ENCODE measurements at places on chromosomes 16 and 17.

GRCh38 chr16:16144416-16144815, 78.9 kb downstream of the ABCC6 start:
- no peak for DNase-seq

DNA sequence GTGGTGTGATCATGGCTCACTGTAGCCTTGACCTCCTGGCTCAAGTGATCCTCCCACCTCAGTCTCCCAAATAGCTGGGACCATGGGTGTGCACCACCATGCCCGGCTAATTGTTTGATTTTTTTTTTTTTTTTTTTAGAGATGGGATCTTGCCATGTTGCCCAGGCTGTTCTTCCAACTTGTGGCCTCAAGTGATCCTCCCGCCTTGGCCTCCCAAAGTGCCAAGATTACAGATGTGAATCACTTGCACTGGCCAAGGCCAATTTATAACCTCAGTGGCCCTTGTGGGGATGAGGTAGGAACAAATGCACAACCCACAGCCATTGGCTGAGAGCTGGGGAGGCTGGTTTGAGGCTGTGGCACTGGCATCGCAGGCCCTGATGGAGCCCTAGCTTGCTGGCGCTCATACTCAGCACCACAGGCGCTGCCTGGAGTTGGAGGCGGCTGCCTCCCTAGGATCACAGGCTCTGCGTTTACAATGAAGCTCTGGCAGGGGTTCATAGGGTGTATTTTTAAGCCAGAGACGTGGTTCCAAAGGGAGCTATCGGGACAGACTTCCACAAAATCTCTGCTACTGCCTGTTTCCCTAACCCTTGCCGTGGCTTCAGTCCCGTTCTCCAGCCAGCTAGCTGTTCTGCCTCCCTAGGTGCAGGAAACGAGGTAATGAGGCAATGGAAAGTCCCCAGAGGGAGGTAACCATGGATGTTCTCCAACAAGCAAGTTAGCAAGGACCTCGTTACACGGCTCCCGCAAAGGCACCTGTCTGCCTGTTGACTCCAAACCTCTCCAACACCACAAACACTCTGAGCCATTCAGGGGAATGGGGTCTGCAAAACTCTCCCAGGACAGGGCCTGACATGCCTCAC, 2.9 kb downstream of the ABCA3 start:
- DNase-seq = no peak

DNA sequence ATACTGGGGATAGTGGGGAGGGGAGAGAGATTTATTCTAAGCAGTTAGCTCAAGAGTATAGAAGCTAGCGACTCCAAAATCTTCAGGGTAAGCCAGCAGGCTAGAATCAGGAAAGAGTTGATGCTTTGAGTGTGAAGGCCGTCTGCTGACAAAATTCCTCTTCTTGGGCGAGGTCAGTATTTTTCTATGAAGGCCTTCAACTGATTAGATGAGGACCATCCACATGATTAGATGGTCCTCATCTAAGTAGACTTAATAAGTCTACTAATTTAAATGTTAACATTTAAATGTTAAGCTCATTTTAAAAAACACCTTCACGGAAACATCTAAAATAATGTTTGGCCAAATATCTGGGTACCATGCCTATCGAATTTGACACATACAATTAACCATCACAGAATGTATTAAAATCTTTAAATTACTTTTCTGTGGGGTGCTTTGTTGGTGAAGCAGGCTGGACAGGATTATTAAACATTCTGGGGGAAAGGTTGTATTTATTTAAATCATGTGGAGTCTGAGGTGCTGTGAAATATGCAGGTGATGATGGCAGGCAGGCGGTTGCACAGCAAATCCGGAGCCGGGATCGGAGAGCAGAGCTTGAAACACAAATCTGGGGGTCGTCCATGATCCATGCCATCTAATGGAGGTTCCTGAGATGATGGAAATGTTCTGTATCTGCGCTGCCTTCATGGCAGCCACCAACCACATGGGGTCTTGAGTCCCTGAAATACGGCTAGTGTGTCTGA, 49.8 kb upstream of the ADORA2B start:
- no peak for DNase-seq

DNA sequence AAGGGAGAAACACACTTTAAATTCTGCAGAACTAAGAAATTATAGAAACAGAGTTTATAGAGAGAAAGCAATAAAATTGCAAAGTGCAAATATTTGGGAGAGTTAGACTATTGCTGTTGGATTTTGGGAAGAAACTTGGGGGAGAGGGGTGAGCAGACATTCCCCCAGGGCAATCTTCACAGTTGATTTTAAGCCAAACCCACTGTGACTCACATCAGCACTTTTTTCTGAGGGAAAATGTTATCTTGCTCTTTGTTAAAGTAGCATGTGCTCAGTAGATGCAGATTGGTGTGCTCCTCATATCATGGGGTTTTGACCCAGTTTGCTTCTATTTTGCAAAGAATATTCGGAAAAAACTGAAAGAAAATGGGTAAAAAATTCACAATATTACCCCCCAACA, 367.6 kb downstream of the CDH11 start:
- DNase-seq = no peak

- DNase-seq = no peak
These were observed 26.8 kb downstream of the NLRP1 start for GRCh38 chr17:5557485-5557884.

DNA sequence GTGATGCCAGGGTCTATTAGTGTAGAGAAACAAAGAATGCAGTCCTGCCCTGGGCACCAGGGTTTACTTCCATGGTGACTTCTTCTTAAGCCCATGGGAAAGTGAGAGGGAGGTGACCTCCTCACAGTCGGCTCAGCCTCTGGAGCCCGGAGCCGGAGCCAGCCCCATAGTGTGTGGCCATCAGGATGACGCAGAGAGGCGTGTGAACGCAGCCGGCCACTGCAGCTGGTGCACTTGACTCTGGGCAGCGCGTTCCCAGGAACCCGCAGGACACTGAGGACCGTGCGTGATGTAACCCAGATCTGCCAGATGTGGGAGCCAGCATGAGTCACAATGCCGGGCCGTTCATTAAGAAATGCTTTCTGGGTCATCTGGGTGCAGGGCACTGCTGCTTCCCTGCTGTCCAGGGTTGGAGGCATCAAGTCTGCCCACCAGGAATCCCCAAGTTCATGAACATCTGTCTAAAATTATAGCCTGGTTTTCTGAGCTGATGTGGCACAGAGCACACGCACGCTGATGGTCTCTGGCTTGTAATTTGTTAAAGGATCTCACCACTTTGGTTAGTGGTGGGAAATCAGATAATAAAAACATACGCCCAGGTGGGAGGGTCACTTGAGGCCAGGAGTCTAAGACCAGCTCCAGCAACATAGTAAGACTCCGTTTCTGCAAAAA, 114.1 kb downstream of the PITPNC1 start:
- peak; percentile 90 for DNase-seq

DNA sequence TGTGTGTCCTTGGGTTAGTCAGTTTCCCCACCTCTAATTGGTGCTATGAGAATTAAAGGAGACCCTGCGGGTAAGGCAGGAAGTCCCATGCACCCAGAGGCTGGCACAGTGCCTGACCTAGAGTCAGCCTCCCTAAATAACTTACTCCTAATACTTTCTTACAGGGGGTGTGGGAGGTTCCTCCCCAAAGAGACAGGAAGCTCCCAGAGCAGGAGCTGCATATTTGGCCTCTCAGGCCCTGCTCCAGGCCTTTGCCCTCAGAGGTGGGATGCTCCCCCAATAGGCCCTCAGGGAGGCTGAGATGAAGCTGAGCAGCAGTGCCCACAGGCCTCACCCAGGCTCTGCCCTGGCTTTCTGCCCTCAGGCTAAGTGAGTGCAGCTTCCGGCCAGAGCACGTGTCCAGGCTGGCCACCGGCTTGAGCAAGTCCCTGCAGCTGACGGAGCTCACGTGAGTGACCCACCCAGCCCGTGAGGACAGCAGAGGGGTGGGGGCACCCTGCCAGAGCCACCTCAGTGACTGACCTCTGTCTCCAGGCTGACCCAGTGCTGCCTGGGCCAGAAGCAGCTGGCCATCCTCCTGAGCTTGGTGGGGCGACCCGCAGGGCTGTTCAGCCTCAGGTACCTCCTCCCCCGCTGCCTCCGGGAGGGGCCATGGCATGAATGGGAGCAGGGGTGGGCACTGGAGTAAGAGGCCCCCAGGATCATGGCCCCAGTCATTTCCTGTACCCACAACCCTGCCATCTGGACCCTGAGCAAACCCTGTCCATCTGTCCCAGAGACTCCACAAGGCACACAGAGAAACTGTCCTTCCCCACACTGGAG, 31.1 kb upstream of the CPNE2 start:
- peak; percentile 32 for DNase-seq

- peak; percentile 35 for DNase-seq
These were observed 313.9 kb upstream of the SALL1 start for GRCh38 chr16:51464996-51465395.

DNA sequence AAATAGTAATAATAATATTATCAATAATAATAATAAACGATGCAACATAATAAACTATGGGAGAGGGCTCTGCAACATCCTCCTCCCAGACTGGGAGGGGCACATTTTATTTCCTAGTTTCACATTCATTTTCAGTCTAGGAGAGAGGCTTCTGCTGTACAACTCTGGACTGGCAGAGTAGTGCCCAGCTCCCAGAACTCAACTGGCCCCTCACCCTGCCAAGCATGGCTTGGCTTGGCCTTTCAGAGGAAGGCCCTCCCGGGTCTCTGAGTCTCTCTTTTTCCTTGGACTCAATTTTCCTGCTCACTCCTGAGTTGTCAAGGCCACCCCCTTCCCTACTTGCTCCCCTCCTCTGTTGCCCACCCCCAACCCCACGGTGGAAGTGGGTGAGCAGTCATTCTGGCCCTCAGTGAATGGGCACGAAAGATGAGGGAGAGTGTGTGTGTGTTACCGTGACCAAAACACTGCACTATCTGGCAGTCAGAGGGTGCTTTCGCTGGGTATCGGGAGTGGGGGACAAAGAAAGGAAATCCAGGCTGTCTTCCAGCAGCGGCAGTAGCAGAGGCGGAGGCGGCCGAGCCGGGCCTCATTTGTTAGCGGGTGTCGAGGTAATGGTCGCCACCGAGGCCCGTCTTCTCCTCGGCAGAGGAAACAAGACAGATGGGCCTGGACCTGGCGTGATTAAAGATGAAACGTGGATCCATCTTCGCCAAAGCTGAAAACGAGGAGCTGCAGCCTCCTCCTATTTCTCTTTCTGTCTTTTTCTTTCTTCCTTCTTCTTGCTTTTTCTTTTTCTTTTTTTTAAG, 2.3 kb downstream of the HOXB4 start:
- DNase-seq = no peak

- no peak for DNase-seq
These were observed 22.5 kb downstream of the SPG7 start for GRCh38 chr16:89530401-89531381.

DNA sequence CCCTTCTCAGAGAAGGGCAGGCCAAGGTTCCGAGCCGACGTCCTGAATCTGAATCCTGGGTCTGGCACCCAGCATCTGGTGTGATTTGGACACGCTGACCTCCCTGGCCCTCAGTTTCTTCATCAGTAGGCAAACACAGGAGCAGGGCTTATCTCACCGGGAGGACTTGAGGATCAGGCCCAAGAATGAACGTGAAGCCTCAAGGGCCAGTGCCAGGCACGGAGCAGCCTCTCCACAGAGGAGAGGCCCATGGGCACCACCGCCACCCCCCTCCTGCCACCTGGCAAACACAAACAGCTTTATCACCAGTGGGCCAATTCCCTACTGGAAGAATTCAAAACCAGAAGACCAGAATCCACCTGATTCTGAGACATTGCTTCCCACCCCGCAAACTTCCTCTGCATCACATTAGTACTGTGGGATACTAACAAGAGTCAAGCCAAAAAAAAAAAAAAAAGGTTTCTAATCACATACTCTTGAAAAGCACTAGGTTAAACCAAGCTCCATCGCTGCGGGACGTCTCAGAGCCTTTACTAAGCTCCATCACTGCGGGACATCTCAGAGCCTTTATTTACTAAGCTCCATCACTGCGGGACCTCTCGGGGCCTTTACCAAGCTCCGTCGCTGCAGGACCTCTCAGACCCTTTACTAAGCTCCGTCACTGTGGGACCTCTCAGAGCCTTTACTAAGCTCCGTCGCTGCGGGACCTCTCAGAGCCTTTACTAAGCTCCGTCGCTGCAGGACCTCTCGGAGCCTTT, 68.0 kb upstream of the DOC2B start:
- no peak for DNase-seq

- DNase-seq = peak; percentile 35
These were observed 19.0 kb downstream of the CENPX start for GRCh38 chr17:82003411-82004381.

DNA sequence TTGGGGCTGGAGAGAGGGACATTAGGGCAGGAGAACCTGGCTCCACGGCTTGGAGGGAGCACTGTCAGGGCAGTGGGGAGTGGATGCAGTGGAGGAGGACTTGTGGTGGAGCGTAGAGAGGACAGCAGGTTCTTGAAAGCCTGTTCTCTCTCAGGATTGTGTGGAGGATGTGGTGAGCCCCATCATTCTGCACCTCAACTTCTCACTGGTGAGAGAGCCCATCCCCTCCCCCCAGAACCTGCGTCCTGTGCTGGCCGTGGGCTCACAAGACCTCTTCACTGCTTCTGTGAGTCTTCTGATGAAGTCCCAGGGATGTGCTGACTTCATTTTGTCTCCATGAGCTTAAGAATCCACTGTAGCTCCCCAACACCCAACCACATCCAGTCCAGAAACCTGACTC, 13.5 kb downstream of the COX6A2 start:
- DNase-seq = no peak

GRCh38 chr17:81277421-81277820, 17.7 kb downstream of the SLC38A10 start:
- DNase-seq = no peak
